Activated T-cell treated with anti-CD3 and anti-CD28 coated beads, Interleukin-2, amount 50 U/mL, for 72 hours (primary cell): ENCODE measurements at places on chromosomes 5 and 9. TPM values are rescaled to one million over a fixed set of nuclear protein-coding genes. Genes with fewer than 3 reads are reported as not detected.

Gene NUP214
- total RNA-seq = 78.5 TPM

Gene HTR4
- not detected for total RNA-seq

Gene INSYN2B
- not detected for total RNA-seq

Gene CTSL
- total RNA-seq = 5.6 TPM

Gene FYB1
- total RNA-seq = 131 TPM

Gene SLC34A1
- total RNA-seq = 0.19 TPM

Gene IFNA2
- not detected for total RNA-seq

Gene PCDHGA10
- 0.12 TPM for total RNA-seq

Gene LPCAT1
- 31.3 TPM for total RNA-seq

Gene GLDC
- 1.2 TPM for total RNA-seq

Gene PKD2L2
- not detected for total RNA-seq

Gene LCN9
- not detected for total RNA-seq

Gene PCDHGA4
- 0.26 TPM for total RNA-seq

Gene TNFSF15
- total RNA-seq = 0.26 TPM

Gene LPAR1
- not detected for total RNA-seq

Gene VLDLR
- 18.0 TPM for total RNA-seq

Gene SLC38A9
- total RNA-seq = 25.9 TPM

Gene RAD1
- 43.8 TPM for total RNA-seq

Gene TRIM7
- 2.4 TPM for total RNA-seq

Gene SLC27A6
- not detected for total RNA-seq

Gene C9orf152
- total RNA-seq = not detected

Gene ARHGEF39
- 12.0 TPM for total RNA-seq

Gene GPR21
- total RNA-seq = 1.3 TPM

Gene GMCL2
- total RNA-seq = not detected

Gene MYMK
- not detected for total RNA-seq

Gene FOXD4
- not detected for total RNA-seq

Gene GABRP
- total RNA-seq = not detected

Gene WDR70
- total RNA-seq = 39.0 TPM

Gene NFIB
- total RNA-seq = not detected

Gene ZMAT2
- 44.9 TPM for total RNA-seq

Gene SPATA6L
- total RNA-seq = 0.90 TPM

Gene HRCT1
- total RNA-seq = not detected

Gene ENC1
- total RNA-seq = 0.60 TPM

Gene FAM221B
- total RNA-seq = not detected

Gene ASS1
- 58.0 TPM for total RNA-seq

Gene ZNF366
- not detected for total RNA-seq

Gene IFNA21
- not detected for total RNA-seq

Gene C5orf58
- not detected for total RNA-seq

Gene UBE2D2
- total RNA-seq = 342 TPM

Gene ZNF618
- 0.23 TPM for total RNA-seq

Gene OMD
- not detected for total RNA-seq

Gene ARID3C
- total RNA-seq = 0.29 TPM

Gene NPR3
- total RNA-seq = 0.25 TPM

Gene SLC6A19
- not detected for total RNA-seq

Gene MARCOL
- total RNA-seq = not detected

Gene C5orf52
- total RNA-seq = not detected

Gene TOMM5
- total RNA-seq = 75.7 TPM
